Right cardiac atrium (tissue), 5 donors: ENCODE measurements at places on chromosomes 16 and 17.
A peak's percentile ranks its signal among the peaks of the same experiment; 100 is the strongest.

DNA sequence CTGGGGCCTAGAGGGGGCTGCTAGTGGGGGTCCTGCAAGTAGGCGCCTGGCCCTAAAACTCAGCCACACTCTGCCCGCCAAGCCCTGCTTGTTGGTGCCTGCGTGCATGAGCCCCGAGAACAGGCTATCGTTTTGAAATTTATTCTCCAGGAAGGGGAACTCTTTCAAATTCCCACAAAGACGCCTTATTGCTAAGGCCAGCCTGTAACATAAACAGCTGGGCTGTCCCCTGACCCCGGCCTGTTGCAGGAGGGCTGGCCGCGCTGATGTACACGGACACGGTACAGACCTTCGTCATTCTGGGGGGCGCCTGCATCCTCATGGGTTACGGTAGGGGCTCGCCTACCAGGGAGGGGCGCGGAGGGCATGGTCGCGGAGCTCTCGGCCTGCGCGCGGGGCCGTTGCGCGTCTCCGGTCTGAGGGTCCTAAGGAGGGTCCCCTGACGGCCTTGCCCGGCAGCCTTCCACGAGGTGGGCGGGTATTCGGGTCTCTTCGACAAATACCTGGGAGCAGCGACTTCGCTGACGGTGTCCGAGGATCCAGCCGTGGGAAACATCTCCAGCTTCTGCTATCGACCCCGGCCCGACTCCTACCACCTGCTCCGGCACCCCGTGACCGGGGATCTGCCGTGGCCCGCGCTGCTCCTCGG lies 4.3 kb downstream of the SLC5A2 start:
- peak; percentile 30 for DNase-seq

DNA sequence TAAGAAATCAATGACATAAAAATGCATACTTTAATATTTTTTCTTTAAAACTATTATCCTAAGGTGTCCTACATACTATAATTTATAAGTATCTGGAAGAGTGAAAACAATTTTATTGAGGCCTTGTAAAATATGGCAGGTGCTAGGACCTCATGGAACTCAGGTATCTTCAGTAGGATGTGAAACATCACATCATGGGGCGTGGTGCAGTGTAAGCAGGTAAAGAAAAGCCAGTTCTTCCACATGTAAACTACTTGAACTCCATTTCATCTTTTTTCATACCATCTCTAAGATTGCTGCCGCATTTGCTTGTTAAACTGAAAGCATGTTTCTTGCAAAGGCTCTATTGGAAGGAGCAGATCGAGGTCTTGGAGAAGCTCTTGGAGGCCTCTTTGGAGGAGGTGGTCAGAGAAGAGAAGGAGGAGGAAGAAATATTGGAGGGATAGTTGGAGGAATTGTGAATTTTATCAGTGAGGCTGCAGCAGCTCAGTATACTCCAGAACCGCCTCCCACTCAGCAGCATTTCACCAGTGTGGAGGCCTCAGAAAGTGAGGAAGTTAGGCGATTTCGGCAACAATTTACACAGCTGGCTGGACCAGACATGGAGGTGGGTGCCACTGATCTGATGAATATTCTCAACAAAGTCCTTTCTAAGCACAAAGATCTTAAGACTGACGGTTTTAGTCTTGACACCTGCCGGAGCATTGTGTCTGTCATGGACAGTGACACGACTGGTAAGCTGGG lies at the start of gene CAPNS2:
Gene CAPNS2, plus strand, starts transcription at position 253 of the 744 bp plus-strand sequence. Its CDS starts 73 bp downstream, at position 326.
- no peak for DNase-seq

- no peak for DNase-seq
These were observed 46.4 kb downstream of the RAB11FIP4 start for GRCh38 chr17:31437720-31438400.

GRCh38 chr17:37576281-37576680 lies 32.9 kb downstream of the SYNRG start:
- no peak for DNase-seq

DNA sequence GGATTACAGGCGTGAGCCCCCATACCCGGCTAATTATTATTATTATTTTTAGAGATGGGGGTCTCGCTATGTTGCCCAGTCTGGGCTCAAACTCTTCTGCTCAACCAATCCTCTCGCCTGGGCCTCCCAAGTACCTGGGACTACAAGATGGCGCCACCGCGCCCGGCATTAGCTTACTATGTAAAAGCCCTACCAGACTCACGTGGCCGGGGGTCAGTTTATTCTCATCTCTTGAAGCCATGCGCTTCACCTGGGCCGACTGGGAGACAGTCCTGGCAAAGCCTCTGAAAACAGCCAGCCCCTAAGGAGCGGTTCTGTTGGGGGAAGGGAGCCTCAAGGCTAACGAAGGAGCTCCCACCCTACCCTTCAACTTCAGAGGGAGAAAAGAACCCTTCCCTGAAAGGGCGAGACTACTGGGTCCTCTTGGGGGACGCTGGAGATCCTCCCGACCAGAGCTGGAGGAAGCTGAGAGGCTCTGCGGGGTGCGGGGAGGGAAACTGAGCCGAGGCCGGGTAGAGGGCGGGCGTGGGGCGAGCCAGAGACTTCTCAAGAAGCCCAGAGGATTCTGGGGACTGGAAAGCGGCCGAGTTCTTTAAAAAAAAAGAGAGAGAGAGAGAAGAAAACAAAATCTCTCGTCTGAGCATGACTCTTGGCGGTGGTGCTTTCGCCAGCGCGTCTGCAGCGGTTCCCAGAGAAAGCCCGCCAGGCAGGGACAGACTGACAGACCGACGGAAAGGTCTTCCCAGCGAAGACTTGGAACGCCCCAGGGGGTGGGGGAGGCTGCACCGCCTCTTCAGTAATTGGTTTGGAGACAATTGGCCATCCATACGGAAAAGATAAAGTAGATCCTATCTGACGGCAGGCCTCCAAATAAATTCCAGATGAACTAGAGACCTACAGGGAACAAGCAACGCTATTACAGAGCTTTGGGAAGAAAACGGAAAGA lies 5.6 kb upstream of the TUBG2 start:
- peak; percentile 75 for DNase-seq

- peak; percentile 48 for DNase-seq
These were observed 20.9 kb downstream of the CASKIN2 start for GRCh38 chr17:75494326-75494877.

- DNase-seq: no peak
These were observed 10.9 kb downstream of the TRAP1 start for GRCh38 chr16:3706253-3707012.

GRCh38 chr17:60506312-60506711 lies 19.7 kb downstream of the APPBP2 start:
- DNase-seq: no peak

DNA sequence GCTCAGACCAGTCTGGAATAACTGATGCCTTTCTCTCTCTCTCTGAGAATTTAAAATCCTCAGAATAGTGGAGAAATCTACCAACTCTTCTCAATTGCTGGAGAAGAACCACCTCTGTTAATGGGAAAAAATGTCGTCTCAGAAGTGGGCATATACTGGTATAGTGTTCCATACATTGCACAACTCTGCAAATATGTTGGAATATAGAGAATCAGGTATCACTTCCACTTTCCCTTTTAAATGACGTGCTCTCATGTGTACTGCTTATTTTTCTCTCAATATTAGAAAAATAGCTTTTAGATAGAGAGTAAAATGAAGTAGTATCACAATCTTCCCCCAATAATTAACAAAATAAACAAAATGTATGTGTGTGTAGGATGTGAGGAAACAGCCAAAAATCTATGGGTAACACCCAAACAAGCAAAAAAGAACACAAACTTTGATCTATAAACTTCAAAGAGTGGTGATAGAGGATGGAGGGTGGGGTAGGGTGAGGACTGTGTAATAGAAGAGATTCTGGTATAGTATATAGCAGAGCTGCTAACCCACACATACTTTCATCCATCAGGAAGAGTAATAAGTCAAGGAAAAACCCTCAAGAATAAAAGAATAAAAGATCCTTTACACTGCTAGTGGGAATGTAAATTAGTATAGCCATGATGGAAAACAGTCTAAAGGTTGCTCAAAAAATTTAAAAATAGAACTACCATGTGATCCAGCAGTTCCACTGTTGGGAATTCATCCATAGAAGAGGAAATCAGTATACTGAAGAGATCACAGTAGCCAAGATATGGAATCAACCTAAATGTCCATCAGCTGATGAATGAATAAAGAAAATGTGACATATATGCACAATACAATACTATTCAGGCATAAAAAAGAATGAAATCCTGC lies 46.9 kb downstream of the NFATC3 start:
- no peak for DNase-seq

DNA sequence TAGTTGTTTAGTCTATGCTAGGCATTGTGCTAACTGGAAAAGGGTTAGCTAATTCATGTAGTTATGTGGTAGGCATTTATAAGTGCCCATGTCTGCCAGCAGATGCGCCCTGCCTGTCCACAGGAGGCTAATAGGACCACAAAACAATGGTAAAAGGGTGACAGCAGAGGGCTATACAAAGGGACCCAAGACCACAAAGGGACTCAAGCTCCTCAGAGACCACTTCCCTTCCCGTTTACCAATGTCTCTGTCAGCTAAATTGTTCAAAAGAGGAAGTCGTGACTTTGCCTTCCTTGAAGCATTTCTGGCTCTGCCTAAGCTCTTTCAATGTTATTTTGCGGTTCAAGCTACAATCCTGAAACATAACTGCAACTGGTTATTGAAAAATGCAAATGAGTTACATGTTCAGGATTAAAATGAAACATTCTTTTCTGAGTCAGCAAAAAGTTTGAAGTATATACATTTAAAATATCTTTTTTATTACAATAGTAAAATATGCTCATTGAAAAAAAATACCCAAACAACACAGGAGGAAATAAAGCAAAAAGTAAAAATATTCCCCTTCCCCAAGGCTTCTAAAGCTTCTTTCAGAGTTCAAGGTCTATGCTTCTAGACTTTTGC lies 149.2 kb downstream of the MAF start:
- no peak for DNase-seq

DNA sequence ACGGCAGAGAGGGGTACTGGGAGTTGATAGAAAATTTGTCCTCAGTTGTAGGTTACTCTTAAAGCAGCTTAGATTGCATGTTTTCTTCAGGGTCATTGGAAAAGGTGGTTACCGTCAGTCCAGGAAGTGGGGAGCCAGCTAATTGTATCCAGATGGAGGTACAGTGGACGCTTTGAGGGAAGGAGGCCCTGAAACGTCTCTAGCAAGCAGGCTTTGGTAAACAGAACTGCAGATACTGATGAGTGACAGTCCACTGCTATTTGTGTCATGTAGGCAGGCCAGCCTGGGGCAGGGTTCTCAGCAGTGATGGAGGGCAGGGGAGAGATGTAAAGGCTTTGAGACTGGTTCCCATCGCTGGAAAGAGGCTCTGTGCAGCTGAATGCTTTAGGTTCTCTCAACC lies 30.2 kb upstream of the ST6GALNAC1 start:
- no peak for DNase-seq

GRCh38 chr17:67272312-67273047 lies 27.5 kb upstream of the HELZ start:
- DNase-seq: no peak

DNA sequence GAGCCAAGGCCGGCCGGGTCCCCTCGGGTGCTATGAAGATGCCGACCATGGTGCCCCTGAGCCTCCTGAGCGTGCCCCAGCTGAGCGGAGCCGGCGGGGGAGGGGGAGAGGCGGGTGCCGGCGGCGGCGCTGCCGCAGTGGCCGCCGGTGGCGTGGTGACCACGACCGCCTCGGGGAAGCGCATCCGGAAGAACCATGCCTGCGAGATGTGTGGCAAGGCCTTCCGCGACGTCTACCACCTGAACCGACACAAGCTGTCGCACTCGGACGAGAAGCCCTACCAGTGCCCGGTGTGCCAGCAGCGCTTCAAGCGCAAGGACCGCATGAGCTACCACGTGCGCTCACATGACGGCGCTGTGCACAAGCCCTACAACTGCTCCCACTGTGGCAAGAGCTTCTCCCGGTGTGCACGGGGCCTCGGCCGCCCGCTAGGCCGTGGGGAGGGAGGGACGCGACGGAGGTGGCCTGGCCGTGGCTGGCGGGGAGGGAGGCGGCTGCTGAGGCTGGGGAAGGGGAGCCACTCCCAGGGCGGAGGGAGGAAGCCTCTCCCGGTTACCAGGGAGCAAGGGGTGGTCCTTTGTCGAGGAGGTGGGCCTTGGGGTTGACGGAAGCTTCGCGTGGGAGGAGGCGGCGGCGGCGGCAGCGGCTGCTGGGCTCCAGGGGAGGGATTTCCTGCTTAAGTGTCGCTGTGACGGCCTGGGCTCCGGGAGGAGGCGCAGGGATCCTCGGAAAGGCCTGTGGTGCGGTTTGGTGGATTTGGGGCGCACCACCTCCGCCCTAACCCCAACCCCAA lies 1.3 kb downstream of the MAZ start:
- DNase-seq: peak; percentile 97

DNA sequence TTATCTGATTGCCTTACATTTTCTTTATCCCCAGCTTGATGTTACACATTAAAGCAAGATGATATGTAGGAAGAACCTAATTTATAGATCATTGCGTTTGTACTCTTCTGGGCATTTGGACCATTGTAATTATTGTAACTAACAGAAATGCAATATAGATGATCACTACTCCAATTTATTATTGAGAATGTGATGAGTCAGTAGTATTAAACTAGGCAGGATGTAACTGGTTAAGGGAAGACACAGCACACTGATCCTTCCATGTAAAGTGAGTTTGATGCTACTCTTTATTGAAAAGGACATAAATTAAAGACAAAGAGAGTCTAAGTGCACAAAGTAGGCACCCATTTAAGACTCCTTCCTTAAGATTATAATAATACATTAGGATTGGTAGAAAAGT lies 223.8 kb downstream of the KIF2B start:
- no peak for DNase-seq

DNA sequence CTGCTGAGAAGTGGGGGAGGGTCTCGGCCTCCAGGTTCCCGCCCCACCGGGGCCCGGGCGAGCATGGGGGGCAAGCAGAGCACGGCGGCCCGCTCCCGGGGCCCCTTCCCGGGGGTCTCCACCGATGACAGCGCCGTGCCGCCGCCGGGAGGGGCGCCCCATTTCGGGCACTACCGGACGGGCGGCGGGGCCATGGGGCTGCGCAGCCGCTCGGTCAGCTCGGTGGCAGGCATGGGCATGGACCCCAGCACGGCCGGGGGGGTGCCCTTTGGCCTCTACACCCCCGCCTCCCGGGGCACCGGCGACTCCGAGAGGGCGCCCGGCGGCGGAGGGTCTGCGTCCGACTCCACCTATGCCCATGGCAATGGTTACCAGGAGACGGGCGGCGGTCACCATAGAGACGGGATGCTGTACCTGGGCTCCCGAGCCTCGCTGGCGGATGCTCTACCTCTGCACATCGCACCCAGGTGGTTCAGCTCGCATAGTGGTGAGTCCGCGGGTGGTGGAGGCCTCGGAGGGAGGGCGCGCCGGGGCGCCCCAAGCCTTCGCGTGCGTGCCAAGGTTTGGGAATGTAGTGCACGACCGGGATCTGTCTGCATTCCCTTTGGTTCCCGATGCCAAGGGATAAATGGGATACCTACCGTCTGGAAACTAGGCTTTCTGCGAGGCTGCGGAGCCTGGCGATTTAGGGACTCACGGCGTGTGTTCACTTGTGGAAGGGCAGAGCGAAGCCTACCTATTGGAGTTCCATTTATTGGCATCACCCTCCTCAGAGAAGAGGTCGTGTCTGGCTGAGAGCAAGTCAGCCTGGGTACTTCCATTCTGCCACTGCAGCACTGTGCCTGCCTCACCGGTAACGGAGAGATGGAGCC lies 1.0 kb downstream of the ZNRF1 start:
- DNase-seq: peak; percentile 44

- no peak for DNase-seq
These were observed 36.3 kb downstream of the GNA13 start for GRCh38 chr17:65020284-65020683.

- DNase-seq: no peak
These were observed 24.7 kb downstream of the CEP295NL start for GRCh38 chr17:78878261-78878660.

GRCh38 chr16:50103764-50104163 lies 38.0 kb downstream of the HEATR3 start:
- no peak for DNase-seq
